ENCODE measurements at places on chromosomes 5 and 9.

GRCh38 chr9:10079284-10079964, 533.4 kb downstream of the PTPRD start:
- no peak for DNase-seq

DNA sequence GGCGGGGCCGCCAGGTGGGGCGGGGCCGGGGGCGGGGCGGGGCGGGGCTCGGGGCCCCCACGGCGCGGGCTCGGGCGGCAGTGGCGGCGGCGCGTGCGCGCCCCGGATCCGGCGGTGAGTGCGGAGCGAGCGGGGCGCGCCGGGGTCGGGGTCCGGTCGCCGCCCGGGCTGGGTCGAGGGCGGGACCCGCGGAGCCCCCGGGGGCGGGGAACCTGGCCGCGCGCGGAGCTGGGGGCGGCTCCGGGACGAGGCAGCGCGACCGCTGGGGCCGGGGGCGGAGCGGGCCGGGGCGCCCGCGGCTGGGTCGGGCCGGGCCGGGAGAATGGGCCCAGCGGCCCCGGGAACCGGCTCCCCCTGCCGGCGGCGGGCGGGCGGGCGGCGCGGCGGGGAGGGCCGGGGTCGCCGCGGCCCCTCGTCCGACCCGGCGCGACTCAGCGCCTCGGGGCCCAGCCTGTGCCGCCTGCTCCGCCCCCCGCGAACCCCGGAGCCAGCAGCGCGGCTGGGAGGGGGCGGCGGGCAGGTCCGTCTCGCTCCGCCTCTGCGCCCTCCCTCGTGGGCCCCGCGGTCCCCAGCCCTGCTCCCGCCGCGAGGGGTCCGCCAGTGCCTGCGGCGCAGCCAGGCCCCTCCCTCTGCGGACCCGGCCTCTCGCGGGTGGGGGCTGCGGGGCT, 3.1 kb downstream of the EGFL7 start:
- DNase-seq = no peak

- DNase-seq = no peak
Measured at GRCh38 chr5:64347309-64347708, 158.5 kb upstream of the RGS7BP start.

- DNase-seq = no peak
Measured at GRCh38 chr9:95057101-95057500, 260.4 kb downstream of the FANCC start.

GRCh38 chr5:128409166-128409800, 128.8 kb downstream of the FBN2 start:
- DNase-seq = no peak

DNA sequence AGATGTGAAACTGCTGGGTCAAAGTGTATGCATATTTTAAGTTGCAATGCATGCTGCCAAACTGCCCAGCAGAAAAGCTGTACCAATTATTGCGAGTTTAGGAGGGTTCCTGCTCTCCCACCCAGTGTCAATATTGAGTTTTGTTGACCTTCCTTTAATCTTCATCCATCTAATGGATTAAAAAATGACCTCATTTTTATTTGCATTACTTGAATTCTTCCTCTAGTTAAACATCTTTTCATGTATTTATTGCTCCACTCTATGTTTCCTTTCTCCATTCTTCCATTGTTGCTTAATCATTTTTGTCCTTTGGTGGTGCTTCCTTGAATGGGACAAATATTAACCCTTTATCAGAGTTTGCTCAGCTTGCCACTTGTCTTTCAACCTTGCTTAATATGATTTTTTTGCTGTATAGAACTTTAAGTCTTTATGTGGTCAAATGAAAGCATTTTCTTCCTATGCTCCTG, 32.4 kb downstream of the TLE1 start:
- DNase-seq = no peak

DNA sequence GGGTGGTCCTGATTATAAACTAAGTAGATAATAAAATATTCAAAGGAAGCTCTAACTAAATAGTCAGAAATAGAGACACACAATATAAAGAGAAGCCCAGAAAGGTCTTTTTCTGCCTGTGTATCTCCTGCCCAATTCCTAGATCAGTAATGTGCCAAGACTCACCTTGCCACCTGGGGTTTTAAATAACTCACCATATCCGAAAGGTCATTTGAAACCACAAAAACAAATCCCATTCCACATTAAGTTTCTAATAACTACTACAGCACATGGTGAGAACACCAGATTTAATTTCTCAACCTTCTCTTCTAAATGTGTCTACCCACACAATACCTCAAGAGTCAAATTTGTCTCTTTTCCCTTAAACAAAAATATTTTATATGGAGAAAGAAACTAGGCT, 75.2 kb downstream of the ZNF608 start:
- DNase-seq = no peak

DNA sequence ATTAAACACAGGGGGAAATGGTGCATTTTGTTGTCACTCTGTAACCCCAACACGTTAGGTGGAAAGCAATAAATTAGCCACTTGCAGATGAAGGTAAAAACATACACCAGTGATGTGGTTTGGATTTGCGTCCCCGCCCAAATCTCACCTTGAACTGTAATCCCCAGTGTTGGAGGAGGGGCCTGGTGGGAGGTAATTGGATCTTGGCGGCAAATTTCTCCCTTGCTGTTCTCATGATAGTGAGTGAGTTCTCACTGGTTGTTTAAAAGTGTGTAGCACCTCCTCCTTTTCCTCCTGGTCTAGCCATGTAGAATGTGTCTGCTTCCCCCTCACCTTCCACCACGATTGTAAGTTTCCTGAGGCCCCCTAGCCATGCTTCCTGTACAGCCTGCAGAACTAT, 17.2 kb downstream of the EPB41L4A start:
- DNase-seq = no peak

- DNase-seq = no peak
Measured at GRCh38 chr5:137754961-137755762, 999 bp upstream of the HNRNPA0 start.

DNA sequence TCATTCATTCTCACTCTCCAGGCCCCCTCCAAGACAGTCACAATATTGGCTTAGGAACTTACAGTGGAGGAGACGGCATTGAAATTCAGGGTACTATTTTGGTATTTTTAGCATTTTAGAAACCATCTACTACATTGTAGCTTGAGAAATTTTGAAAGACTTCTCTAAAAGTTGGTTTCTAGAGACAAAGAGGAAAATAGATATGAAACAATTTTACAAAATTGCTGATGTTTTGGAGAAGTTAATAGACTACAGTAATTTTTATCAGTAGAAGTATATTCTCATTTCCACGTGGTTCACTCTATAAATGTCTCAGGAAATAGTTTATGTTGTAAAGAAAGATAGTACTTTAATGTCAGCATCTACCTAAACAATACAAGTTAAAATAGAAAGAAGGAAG, 63.2 kb upstream of the ZSWIM6 start:
- no peak for DNase-seq

DNA sequence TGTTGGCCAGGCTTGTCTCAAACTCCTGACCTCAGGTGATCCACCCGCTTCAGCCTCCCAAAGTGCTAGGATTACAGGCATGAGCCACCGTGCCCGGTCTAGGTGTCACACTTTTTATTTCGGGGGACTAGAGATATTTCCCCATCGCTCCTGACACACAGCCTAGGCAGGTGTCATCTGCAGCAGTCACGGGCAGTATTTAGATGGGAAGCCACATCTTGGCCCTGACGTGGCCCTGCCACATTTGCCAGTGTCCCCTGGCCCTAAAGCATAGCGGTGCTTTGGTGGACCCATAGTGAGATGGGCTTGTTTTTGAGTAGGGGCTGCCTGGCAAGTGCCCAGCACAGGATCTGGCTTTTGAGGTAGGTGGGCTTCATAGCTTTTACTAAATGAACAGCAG, 45.0 kb upstream of the LRRTM2 start:
- DNase-seq = no peak

DNA sequence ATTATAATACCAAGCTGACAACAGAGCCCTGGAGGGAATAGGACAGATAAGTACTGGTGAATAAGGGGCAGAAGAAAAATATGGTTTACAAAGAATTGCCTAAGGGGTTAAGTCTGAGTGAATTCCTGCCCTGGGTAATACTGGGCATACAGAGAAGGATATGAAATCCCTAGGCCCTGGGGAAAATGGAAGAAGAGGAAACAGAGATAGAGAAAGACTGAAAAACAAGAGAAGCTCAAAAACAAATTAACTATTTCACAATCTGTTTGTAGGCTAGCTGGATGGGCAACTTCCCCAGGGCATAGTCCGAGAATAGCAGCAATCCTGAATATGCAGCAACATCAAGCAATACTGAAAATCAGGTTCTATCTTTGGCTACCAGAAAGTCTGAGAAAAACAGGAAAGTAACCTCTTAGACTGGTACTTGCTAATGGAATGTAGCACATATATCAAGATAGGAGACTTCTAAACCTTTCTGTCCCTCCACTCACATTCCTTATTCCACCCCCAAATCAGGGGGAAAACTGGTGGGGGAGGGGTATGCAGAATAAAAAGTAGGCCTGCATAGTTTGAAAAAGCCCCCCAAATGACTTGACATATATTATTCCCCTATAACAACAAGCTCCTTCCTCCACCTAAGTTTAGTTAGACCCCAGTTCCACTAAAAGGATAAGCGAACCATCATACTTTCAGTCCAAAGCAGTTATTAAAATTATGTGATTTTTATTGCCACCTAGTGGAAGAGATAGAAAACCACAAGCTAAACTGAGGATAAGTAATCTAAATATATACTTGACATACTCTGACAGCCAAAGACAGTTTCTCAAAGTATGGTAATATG, 20.6 kb downstream of the SLC38A9 start:
- DNase-seq = no peak

DNA sequence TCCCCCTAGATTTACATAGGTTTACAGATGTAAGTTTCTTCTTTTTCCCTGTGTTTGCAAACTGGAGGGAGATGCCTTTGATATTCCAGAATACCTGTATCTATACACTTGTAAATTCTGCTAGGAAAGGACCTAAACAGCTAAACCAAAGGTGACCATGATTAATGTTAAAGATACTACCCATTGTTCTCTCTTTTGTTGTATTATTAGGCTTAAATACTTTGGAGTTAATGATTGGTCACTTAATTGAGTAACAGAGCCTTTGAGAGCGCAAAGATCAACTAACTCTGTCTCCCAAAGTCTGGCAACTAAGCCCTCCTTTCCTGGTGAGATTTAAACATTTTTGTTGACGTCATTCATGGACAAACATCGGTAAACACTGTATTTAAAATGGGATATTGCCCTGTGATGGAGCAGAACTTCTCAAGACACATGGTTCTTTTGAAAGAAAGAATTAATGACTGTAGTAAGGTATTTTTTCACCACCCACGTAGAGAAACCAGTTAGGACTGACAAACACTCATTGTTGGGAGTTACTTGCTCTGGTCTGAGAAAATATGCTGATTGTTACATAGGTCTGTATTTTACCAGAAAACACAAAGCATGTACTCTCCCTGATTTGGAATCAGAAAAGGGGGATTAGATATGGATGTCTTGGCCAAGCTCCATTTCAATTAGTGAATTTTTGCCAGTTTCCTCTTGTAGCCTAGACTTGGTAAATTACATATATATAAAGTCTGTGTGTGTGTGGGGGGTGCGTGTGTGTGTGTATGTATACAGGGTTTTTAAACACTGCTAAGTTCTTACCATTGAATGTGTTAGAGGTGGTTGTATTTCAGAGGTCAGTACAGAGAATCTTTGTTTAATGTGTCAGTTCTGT, 4.6 kb downstream of the VCAN start:
- no peak for DNase-seq
